ENCODE measurements at places on chromosomes 2 and 18.

DNA sequence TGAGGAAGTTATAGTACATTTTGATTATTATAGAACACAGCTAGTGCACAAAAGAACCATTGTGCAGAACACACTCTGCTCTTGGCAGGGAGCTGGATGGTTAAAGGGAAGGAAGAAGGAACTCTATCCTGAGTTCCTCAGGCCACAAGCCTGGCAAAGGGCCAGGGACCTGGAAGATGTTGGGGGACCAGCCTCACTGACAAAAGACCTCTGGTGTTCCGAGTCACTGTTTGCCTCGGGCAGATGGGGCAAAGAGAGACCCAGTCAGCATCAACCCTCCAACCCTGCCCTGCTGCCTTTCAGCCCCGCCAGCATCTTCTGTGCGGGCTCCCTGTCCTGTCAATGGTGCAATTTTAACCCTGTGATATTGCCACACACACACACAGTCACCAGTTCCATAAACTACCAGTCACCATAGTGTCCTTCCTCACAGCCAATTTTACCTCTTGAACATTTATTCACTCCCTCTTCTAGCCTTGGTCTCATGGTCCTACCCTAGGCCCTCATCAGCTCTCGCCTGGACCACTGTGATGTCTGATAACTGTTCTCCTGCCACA lies 21.9 kb downstream of the NEMP2 start:
- no peak for DNase-seq

DNA sequence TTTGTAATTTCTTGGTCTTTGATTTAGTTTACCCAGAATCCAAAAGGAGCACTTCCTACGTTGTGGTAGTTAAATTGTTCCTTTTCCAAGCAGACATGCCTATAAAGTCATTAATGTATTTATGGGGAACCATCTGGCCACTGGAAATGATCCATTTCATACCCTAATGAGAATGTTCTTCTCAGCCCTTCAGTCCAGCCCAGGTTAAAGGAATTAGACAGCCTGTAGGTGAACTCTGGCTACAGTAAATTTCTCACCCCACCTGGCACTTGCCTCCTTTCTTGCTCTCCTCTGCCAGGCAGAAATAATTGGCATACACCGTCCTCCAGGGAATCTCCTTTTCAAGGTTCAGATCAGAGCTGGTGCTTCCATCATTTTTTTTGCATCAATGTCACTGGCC lies 121.1 kb downstream of the SETBP1 start:
- no peak for DNase-seq

DNA sequence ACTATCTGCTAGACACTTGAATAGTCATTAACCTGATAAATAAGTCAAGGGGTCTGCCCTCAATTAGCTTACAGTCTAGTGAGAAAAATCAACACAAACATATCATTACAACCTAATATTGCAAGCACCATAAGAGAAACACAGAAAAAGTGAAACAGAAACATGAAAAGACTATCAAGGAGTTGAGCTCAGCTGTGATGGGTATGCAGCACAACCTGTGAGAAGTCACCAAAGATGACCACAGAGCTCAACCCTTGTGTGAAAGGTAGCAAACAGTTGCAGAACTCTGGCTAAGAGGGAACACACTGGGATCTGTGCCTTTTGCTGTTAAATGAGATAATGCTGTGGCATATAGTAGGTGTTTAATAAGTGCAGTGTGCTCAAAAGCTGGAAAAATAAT lies 11.7 kb downstream of the ZNF385B start:
- no peak for DNase-seq

DNA sequence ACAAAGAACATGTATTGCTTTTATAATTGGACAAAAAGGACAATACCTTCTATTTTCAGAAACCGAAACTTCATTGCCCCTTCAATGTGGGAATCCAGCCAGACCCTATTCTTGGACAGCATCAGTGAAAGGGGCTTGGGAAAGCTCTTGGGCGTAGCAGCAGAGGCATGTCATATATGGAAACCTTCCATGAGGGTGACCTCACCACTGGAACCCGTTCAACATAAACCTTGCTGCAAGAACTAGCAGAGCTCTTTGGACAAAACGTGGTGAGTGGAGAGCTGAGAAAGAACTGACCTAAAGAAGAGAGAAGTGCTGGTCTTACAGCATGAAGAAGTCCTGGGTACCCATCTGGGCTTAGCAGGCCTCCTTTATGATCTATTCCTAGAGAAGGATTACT lies 22.7 kb upstream of the ACTG2 start:
- DNase-seq: no peak

- no peak for DNase-seq
Observed at GRCh38 chr2:44121899-44122298, 46.8 kb upstream of the PPM1B start.

DNA sequence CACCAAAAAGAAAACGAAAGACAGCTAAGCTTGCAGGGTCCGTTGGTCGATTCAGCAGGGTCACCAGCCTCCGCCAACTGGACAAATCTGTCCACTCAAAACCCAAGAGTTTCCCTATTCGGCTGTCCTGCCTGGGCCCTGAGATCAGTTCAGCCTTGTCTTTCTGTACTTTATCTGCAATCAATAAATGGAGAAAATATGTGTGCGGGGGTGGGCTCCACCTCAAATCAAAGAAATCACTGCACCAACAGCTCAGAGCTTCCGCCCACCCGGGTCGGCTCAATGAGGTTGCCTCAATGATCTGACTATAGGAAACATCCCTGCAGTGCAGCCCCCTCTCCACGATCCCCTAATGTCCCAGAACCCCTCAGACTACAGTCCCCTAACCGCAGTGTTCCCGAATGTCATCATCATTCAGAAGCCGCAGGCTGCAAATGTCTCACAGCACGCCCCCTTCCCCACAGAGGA lies 447 bp downstream of the GGCX start:
- DNase-seq: no peak
